Peyer's patch (tissue), 4 donors: ENCODE measurements at places on chromosomes 1 and 21. TPM values are rescaled to one million over a fixed set of nuclear protein-coding genes. Genes with fewer than 3 reads are reported as not detected.
A peak's percentile ranks its signal among the peaks of the same experiment; 100 is the strongest.

GRCh38 chr1:4797429-4797828 is 143.0 kb downstream of the AJAP1 start:
- DNase-seq = no peak

KLHDC7A gene
- total RNA-seq = not detected

GRCh38 chr1:56910441-56910985 is 55.3 kb downstream of the C8B start:
- DNase-seq = no peak

GRCh38 chr1:54376430-54377039 is 29.7 kb downstream of the SSBP3 start:
- DNase-seq = peak; percentile 55

GRCh38 chr1:154328318-154329151 is 3.2 kb downstream of the ATP8B2 start:
- peak; percentile 94 for DNase-seq

DNA sequence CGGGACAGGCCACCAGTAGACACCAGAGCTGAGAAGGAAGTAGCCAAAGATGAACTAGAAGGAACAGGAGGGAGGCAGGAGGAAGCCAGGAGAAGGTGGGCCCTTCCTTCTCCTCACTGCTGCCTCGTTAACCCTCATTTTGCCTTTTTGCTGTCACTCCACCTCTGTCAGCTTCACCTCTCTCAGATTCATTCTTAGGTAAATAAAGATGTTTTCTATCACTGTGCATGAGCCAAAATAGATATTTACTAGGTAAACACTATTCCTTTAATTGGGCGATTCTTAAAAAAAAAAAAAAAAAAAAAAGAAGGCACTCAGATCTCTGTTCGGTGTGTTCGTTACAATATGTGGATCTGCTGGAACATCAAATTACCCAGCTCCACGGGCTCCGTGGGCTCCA is 112.3 kb downstream of the GLUL start:
- no peak for DNase-seq

RGS8 gene
- not detected for total RNA-seq

DNA sequence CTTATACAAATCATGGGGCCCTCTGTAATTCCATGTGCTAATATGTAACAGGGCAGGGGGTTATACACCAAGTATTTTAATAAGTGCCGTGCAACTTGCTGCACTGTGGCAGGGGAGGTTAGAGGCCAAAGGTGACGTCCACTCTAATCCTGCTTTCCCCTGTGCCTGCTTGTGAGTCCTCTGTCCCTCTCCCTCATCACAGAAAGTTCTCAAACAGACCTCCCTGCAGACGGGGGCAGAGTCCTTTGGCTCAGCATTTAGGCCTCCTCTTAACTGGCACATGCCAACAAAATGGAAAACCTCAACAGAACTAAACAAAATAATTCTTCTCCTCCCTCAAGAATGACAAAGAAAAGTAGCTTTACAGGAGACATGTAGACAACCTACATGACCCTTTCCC is 2.9 kb downstream of the RXRG start:
- no peak for DNase-seq

GRCh38 chr1:166947398-166948043 is 27.8 kb downstream of the ILDR2 start:
- no peak for DNase-seq

DNA sequence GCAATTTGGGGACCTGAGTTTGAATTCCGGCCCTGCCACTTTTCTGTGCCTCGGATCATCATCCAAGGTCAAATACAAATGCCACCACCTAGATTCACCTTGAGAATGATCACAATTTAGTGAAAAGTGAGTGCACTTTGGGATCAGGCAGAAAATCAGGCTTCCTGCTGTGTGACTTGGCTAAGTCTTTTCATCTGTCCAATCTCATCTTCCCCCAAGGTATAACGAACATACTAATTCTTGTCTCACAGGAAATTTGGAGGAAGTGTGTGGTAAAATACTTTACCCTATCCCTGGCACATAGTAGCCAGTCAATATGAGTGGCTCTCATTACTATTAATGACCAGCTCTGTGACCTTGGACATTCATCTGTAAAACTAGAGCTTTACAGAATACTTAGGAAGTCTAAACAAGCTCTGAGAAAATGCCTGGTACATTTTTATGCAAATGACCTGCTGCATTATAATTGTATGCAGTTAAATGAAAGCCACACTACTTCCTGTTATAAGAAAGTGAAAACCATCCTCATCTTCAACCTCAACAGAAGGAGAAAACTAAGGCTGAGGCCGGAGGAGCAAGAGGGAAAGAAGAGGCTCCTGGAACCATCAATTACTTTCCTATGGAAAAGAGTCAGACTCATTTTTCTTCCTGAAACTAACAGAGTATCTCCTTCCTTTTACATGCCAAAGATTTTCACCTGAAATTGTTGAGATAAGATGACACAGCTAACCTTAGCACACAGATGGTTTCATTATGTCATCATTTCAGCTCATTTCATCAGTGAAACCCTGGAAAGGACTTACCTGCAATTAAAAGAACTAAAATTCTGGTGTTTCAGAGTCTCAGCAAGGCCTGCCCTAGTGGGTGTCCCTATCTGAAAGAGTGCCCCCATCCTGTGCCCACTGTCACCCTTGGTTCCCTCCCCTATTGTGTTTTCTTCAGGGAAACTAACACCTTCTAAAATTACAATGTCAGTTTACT is 32.6 kb upstream of the RGS8 start:
- DNase-seq = no peak

GRCh38 chr1:91913018-91913417 is 27.1 kb upstream of the TGFBR3 start:
- no peak for DNase-seq

GRCh38 chr1:2136386-2137235 is 58.0 kb downstream of the FAAP20 start:
- DNase-seq = no peak

- DNase-seq = no peak
These were observed 4.1 kb downstream of the RGS18 start for GRCh38 chr1:192162376-192162775.

DNA sequence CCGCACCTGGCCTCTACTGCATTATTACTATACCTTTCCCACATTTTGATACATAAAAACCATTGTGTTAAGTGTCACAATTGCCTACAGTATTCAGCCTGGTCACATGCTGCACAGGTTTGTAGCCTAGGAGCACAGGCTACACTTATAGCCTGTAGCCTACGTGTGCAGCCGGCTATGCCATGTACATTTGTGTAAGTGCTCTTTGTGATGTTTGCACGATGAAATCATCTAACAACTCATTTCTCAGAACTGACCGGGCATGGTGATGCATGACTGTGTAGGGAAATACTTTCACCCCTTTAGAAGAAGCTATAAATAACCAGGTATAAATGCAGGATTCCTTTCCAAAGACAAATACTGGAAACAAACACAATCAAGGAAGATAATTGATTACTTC is 12.1 kb downstream of the ERG start:
- no peak for DNase-seq

MROH7 gene
- 22.3 TPM for total RNA-seq

DNA sequence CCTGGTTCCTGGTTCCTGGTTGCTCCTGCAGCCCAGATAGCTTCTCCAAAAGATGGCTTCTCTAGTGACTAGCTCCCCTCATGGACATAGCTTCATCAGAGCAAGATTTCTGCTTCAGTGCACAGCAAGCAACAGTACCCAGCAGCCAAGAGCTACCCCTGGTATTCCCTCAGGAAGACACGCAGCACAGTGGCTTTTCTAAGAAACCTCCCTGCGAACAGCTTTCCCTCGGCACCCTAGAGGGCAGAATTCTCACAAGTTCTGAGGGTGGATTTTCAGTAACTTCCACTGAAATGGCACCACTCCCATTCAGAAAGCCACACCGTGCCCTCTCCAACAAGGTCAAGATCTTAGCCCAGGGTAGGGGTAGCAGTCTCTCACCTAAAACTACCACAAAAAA is 128.2 kb downstream of the EIF4G3 start:
- DNase-seq = no peak

ORC1 gene
- 1.5 TPM for total RNA-seq

GRHL3 gene
- 1.1 TPM for total RNA-seq

DNA sequence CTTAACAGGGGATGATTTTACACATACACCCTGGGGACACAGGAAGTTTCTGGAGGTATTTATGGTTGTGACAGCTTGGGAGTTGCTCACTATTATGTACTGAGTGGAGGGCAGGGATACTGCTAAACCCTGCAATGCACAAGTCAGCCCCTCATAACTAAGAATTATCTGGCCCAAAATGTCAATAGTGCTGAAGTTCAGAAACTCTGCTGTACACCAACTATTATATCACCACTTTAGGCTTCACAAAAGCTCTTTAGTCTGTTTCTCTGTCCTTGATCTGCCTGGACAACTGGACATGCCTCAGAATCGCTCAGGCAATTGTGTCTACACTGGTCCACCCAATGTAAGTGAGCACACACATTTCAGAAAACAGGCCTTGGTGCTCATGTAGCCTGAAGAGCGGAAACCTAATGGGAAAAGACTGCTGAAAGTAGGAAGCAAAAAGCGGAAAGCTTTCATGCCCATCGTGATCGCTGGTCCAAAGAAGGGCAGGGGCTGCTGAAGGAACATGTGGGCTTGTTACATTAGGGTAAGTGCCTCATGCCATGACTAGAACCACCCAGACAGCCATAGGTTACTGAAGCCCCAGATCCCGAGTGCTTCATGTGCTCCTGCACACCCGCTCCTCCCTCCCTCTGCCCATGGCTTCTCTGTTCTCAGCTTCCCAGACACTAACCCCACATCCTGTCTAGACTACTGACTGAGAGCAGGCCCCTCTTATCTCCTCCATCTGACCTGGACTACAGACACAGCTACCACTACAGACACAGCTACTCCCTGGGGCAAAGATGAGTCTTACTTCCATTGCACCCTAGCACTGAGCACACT is 73.5 kb downstream of the LRIG2 start:
- DNase-seq = no peak

HCRTR1 gene
- total RNA-seq = not detected

TMEM52 gene
- 2.2 TPM for total RNA-seq

DNA sequence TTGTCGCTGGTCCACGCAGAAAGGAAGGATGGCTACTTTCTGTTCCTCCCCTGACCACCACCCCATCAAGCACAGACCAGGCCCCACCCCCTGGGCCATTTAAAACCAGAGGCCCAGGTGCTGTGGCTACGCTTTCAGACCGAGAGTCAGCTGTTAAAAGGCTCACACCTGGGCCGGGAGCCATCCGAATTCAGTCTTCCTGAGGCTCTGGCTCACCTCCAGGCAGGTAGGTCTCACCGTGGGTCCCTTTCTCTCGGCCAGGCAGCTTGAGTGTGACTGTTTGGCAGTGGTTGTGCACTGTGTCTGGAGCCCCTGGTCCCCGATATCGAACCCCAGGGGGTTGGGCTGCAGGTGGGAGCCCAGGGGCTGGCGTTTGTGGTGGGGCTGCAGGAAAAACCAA is 7.2 kb downstream of the ACTL8 start:
- DNase-seq = no peak

DNA sequence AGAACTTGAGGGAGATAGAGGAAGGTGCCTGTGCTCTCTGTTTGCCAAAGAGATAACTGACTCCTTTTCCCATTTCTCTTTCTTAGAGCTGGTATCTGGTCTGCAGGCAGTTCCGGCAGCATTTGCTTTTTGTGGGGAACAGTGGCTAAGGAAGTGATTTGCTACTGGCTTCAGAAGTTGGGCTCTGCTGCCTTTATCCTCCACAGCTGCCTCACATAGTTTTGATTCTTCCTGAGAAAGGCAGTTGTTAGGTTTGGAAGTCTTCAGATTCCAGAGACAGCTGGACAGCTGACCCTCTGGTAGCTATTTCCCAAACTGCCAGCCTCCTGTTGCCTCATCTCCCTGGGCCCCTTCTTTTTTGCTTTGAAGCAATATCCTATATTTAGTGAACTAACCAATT is 62.6 kb upstream of the MACF1 start:
- no peak for DNase-seq

- DNase-seq = no peak
These were observed 49.2 kb upstream of the FAM20B start for GRCh38 chr1:178976541-178976940.

IL19 gene
- not detected for total RNA-seq

- DNase-seq = no peak
These were observed 392.3 kb upstream of the PKN2 start for GRCh38 chr1:88291611-88292354.
